AG09319 (cell line): ENCODE measurements at places on chromosomes 12 and 14.

- no peak for DNase-seq
Observed at GRCh38 chr12:79227091-79227490, 362.5 kb downstream of the SYT1 start.

DNA sequence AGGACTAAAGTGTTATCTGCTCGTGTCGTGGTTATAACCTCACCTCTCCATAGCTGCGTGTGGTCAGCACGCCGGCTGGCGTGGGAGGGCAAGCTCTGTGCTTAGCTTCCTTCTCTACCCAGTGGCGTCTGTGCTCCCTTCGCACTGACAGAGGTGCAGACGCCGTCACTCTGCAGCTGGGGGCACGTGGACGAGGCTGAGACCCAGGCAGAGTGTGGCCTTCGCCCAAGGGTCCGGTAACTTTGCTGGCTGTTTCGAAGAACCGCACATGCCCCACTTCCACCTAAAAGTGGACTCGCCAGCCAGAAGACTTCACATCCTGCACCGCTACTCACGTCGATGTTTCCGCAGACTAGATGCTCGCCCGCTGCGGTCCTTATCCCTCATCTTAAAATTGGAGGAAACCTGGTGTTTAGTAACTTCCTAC is 35.9 kb upstream of the DYNC1H1 start:
- no peak for DNase-seq

- DNase-seq = no peak
Observed at GRCh38 chr14:104199266-104199895, 61.0 kb downstream of the KIF26A start.

- DNase-seq = no peak
Observed at GRCh38 chr12:106131676-106132075, 7.1 kb downstream of the NUAK1 start.

DNA sequence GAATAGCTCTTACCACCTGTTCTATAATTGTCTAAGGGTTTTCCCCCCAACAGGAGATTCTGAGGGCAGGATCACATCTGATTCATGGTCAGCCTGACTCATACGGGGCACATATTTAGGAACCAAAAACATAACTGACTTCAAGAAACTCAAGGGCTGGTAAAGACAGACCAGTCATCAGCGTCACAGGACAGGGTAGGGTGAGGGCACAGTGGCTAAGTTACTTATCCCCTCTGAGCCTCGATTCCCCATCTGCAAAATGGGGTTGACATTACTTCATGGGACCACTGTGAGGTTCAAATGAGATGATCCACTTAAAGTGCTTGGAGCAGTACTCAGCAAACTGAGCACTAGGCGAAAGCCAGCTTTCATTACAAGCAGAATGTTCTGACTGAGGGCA is 606 bp downstream of the CINP start:
- no peak for DNase-seq

GRCh38 chr12:82474181-82474797 is 116.0 kb downstream of the METTL25 start:
- no peak for DNase-seq

DNA sequence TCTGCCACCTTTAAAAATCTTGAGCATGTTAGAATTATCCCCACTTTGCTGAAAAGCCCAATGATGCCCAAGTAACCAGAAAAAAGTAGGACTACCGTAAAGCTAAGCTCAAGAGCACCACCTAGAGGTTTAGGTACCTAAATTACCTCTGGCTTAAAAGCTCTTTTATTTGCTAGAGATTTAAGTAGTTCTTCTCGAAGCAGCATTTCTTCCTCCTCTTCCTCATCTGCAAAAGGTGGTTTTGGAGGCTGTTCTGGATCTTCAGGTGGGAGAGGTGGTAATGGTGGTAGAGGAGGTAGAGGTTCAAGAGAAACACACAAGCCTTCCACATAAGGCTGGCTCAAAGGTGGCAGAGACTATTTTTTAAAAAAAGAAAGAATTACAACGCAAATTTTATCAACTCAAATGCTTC is 26.9 kb downstream of the ZFC3H1 start:
- peak; percentile 38 for DNase-seq

- no peak for DNase-seq
Observed at GRCh38 chr14:34075042-34075744, 124.3 kb upstream of the EGLN3 start.
